ENCODE measurements at places on chromosomes 4 and X. TPM values are rescaled to one million over a fixed set of nuclear protein-coding genes. Genes with fewer than 3 reads are reported as not detected.

GRCh38 chrX:118904218-118904617 lies 70.2 kb upstream of the LONRF3 start:
- H3K27ac ChIP-seq = no peak overlapping the region
- H3K36me3 ChIP-seq = no peaks in the 10 kb centered on the region
- no peak for DNase-seq
- H3K4me3 ChIP-seq = no peak overlapping the region

DNA sequence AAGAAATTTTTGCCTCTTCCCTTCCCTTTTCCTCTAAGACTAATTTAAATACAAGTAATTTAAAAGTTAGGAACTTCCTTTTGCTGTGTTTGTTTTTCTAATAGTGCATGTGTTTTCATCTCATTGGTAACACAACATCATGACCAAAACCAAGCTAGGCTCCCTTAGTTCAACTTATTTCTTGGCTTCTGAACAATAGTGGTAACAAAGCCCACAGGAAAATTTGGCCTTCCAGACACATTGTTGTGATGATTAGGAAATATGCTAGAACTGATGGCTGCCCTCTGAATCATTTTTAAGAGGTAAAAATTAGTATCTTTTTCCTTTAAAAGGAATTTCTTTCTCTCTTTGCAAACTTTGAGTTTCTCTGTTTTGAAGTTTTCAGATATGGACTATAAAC lies 25.5 kb upstream of the TEC start:
- no peak overlapping the region for H3K27ac ChIP-seq
- no peaks in the 10 kb centered on the region for H3K36me3 ChIP-seq
- DNase-seq = no peak
- no peak overlapping the region for H3K4me3 ChIP-seq
- H3K4me1 ChIP-seq = peaks cover 3% of the 10 kb centered on the region

- H3K27me3 ChIP-seq = peaks cover 7% of the 10 kb centered on the region
- H3K36me3 ChIP-seq = no peaks in the 10 kb centered on the region
- H3K27ac ChIP-seq = no peak overlapping the region
- H3K4me1 ChIP-seq = no peaks in the 10 kb centered on the region
Measured at GRCh38 chr4:56613101-56613862, 67.8 kb downstream of the HOPX start.

DNA sequence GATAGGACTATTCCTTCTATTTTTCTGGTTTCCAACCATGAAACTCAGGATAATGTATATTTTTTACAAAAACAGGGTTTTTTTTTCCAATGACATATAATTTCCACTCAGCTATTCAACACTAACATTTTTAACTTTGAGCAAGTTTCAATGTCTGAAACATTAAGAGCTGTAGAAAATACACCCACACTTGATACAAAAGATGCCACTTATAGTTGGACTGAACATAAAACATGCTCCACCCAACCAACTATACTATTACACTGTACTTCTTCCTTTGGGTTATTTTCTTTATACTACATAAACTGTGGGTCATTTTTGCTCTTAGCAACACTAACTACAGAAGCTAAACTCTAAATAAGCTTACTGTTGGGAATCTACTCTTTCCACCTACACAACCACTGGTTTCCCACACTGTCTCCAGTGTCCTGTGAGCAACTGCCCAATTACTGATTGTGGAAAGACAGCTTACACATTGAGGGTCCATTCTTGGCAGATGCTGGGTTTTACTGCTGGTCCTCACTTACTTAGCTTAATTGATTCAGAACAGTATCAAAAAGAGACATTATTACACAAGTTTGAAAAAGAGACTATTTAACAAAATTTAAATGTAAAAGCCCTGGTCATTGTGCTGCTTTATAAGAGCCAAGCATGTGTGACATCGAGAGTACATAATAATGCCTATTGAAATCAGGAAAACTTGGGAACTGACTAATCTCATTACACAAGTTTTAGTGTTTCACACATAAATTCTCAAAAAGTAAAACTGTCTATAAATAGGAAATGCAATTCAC lies 6.3 kb downstream of the AMMECR1 start:
- DNase-seq = no peak
- H3K27ac ChIP-seq = peak overlapping the region; percentile 70
- no peak overlapping the region for H3K4me3 ChIP-seq
- H3K36me3 ChIP-seq = no peaks in the 10 kb centered on the region
- peaks cover 30% of the 10 kb centered on the region for H3K4me1 ChIP-seq

WAS gene
- total RNA-seq = 117 TPM

Measured in activated T-helper 2 cell treated with anti-CD3 and anti-CD28 coated beads, Interferon-gamma antibody, Interleukin-2, Interleukin-4, amounts not matched to agents 10 μg/mL and 5 μg/mL and 100 μg/mL, durations not matched to agents 14 hours and 24 hours and 36 hours (primary cell).